ENCODE measurements at places on chromosomes 2 and 18.

- DNase-seq = no peak
Observed at GRCh38 chr18:79987566-79987965, 797 bp downstream of the TXNL4A start.

DNA sequence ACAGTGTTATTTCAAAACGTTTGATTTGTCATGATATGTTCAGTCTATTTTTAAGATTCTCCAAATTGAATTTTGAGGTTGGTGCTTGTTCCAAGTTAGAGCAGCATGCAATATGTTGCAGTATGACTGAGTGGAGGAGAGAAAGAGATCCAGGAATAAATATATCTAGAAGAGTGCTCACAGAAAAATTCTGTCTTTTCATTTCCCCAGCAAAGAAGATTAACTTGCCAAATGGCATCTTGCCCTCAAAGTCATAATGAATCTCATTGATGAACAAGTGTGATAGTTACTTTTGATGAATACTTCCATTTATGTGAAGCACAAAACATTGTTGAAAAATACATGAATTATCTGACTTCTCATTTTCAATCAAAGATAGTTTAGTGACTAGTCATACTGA, 95.9 kb downstream of the KCNJ3 start:
- no peak for DNase-seq

DNA sequence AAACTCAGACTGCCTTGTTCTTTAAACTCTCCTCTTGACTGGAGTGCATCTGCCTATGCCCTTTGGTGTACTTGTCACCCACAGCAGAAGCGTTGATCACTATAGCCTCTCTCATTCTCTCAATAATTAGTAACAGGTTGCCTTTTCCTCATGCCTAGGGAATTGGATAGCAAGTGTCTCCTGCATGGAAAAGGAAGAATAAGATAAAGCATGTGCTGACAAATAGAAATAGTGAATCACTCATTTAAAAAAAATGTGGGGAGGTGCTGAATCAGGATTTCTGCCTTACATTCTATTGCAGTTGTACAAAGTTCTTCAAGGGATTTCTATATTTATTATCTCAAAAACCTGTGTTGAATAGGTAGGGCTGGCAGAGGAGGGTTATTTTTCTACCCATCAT, 323.0 kb downstream of the TXNL1 start:
- no peak for DNase-seq

DNA sequence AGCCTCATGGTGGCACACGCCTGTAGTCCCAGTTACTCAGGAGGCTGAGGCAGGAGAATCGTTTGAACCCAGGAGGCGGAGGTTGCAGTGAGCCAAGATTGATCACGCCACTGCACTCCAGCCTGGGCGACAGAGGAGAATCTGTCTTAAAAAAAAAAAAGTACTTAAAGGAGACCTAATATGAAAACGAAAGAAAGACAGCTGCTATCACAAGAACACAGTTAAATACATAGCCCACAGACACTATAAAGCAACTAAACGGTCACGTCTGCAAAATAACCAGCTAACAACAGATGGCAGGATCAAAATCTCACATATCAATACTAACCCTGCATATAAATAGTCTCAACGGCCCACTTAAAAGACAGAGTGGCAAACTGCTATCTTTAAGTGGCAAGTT, 43.9 kb upstream of the TACR1 start:
- no peak for DNase-seq

DNA sequence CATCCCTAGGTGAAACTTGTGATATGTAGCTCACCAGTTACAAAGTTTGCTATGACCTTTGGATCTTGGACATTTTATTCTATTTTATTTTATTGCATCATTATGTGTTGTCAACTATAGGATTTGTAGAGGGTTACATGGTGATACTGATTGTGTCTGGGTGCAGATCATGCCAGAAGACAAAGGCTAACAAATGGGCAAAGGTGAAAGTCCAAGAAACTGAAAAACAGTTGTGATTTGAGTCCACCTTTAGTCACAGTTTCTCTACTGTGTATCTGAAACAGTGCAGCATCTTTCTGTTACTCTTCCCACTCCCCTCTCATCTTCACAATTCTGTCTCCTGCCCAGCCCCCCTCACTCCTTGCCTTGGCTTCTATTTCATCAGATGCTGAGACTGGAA, 111.9 kb upstream of the LYPD6 start:
- no peak for DNase-seq

All from stimulated activated CD4-positive, alpha-beta T cell treated with anti-CD3 and anti-CD28 coated beads, TNF-alpha, amount 100 ng/mL, for 4 hours (primary cell).